ENCODE measurements at places on chromosomes 1 and 21. TPM values are rescaled to one million over a fixed set of nuclear protein-coding genes. Genes with fewer than 3 reads are reported as not detected.
A peak's percentile ranks its signal among the peaks of the same experiment; 100 is the strongest.

LCE1D gene
- not detected for polyA plus RNA-seq

- no peak for DNase-seq
Observed at GRCh38 chr1:228398741-228399461, 7.7 kb downstream of the TRIM11 start.

- DNase-seq, result no peak
Observed at GRCh38 chr1:43536196-43536863, 5.6 kb downstream of the PTPRF start.

FAM110D gene
- 0.32 TPM for polyA plus RNA-seq

- no peak for DNase-seq
Observed at GRCh38 chr1:83996191-83996590, 2.7 kb downstream of the TTLL7 start.

DNA sequence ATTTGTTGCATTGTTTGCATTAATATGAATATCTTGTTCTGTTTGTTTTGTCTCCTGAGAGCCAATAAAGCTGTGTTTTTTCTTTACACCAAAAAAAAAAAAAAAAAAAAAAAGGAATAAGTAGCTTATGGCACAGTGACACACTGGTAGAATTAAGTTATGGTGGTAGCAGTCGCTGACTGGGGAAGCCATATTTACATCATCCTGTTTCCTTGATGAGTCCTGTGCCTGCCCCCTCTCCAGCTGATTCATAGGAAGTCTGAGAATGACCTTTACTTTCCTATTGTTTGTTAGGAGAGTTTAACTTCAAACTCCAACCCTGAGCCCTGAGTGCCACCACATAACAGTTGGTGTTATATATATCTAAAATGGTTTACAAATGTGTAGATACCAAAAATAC is 62.2 kb downstream of the OBSCN start:
- DNase-seq, result no peak

GRCh38 chr1:182890927-182891610 is 51.9 kb downstream of the DHX9 start:
- no peak for DNase-seq

- no peak for DNase-seq
Observed at GRCh38 chr21:16310176-16310575, 580.4 kb downstream of the USP25 start.

GCSAML gene
- polyA plus RNA-seq, result 0.81 TPM

FGR gene
- polyA plus RNA-seq, result 1.6 TPM

INAVA gene
- 165 TPM for polyA plus RNA-seq

SPRR2A gene
- 2.2 TPM for polyA plus RNA-seq

- no peak for DNase-seq
Observed at GRCh38 chr1:212256369-212256768, 28.8 kb upstream of the PPP2R5A start.

DNA sequence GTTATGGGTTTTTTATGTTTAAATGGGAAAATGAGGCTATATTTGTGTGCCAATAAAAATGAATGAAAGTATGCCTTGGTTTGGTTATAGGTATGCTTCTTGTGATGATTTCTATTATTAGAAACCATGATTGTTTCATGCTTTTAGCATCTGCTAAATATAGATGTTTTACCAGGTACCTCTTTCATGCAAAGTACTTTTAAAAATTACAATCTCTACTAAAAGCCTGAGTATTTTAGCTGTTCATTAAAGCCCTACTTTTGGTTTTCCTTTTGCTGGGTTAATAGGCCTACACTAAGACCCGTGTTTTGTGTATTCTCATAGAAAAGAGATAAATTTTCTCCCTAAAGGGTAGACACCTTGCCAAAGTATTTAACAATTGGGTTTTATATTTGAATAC is 32.0 kb downstream of the MTF2 start:
- DNase-seq, result no peak

CYP4Z1 gene
- 0.10 TPM for polyA plus RNA-seq

DNA sequence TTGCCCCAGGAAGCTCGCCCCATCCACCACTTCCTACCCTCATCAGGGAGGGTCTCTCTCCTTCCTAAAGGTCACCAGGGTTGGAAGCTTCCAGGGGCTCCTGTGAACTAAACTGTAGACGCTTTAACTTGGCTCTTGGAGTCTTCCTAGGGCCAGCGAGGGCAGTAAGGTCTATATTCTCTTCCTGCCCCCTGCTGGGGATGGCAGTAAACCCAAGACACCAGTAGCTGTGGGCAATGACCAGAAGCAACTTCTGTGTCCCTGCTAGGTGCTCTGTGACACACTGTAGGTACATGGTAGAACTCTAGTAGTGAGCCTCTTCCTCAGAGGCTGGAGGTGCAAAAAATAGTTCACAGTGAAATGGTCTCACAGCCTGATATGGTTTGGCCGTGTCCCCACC is 30.0 kb downstream of the KCND3 start:
- no peak for DNase-seq

ZBTB8OS gene
- polyA plus RNA-seq, result 98.4 TPM

DNA sequence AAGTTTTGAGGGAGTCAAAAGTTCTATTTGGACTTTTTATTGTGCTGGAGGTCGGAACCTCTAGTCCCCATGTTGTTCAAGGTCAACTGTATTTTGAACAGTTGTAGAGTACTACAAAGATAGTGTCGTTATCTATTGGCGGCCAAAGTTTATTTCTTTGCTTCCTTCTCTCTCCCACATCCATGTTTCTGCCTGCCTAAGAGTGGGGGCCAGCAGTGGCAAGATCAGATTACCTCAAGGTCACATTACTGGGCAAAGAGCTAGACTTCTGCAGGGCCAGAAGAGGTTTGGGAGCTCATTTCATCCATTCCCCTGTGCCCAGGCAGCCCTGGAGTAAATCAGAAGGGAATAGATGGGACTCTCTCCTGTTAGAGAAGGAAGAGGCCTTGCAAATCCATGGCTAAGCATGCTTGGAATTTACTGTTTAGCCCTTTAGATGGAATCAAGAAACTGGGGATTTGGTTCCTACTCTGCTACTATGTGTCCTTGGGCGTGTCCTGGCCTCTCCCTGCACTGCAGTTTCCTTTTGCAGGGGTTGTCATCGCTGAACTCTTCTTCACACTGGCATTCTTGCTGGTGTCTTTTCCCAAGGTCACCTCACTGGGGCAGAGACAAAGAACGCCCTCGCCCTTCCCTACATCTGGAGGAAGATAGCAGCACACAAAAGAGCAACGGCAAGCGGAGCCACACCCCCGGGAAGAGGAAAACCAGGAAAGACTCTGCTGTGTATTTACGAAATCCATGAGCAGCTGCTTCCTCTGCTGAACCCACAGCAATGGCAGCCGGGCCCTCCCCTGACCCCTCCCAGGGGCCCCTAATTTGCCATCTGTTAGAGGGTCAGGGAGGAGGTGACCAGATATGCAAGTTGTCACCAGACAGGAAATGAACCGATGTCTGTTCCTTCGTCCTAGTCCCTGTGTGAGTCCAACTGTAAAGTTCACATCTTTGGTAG is 73.3 kb downstream of the PLPP3 start:
- DNase-seq, result peak; percentile 73

GRCh38 chr1:216627252-216627651 is 96.0 kb downstream of the ESRRG start:
- DNase-seq, result no peak

JMJD4 gene
- polyA plus RNA-seq, result 8.4 TPM

TRIM67 gene
- under 0.01 TPM for polyA plus RNA-seq

BGLAP gene
- polyA plus RNA-seq, result not detected

LENEP gene
- 0.64 TPM for polyA plus RNA-seq

- DNase-seq, result no peak
Observed at GRCh38 chr21:31370893-31371544, 27.0 kb upstream of the TIAM1 start.

All from small intestine (tissue), 16 donors.